ENCODE measurements at places on chromosomes 3 and 15. TPM values are rescaled to one million over a fixed set of nuclear protein-coding genes. Genes with fewer than 3 reads are reported as not detected.

The GRAMD1C gene
- 1.3 TPM for total RNA-seq

The GOLGA8Q gene
- not detected for total RNA-seq

The C3orf85 gene
- not detected for total RNA-seq

The USP50 gene
- total RNA-seq: not detected

The GPR62 gene
- not detected for total RNA-seq

The PLA2G4D gene
- total RNA-seq: not detected

The EAF1 gene
- 7.0 TPM for total RNA-seq

The GOLGA6L7 gene
- not detected for total RNA-seq

The FAM3D gene
- not detected for total RNA-seq

The ADGRG7 gene
- not detected for total RNA-seq

The C15orf39 gene
- 16.9 TPM for total RNA-seq

The C3orf49 gene
- total RNA-seq: not detected

The ZNF660 gene
- 1.3 TPM for total RNA-seq

The SLC35A5 gene
- 22.6 TPM for total RNA-seq

The SLC9C1 gene
- not detected for total RNA-seq

The SH2D7 gene
- not detected for total RNA-seq

The TXNRD3 gene
- total RNA-seq: 9.0 TPM

The ECE2 gene
- not detected for total RNA-seq

The ADAMTS7 gene
- 30.8 TPM for total RNA-seq

The LTK gene
- total RNA-seq: not detected

The SLC22A14 gene
- total RNA-seq: not detected

The FEM1B gene
- total RNA-seq: 27.3 TPM

The PDIA5 gene
- total RNA-seq: 40.4 TPM

The ABHD17C gene
- 16.9 TPM for total RNA-seq

The ISLR2 gene
- under 0.01 TPM for total RNA-seq

The DUOXA2 gene
- not detected for total RNA-seq

The ZNF197 gene
- total RNA-seq: 12.7 TPM

The GOLGA8R gene
- 1.2 TPM for total RNA-seq

The C3orf18 gene
- total RNA-seq: 10.0 TPM

The PIF1 gene
- total RNA-seq: 4.5 TPM

The GAP43 gene
- under 0.01 TPM for total RNA-seq

The SAXO2 gene
- total RNA-seq: 0.51 TPM

The TMEM158 gene
- total RNA-seq: 39.8 TPM

The SEMA3G gene
- not detected for total RNA-seq

The RAMAC gene
- total RNA-seq: 25.4 TPM

The UROC1 gene
- total RNA-seq: not detected

The PLSCR1 gene
- total RNA-seq: 78.2 TPM

The TMC3 gene
- under 0.01 TPM for total RNA-seq

The GCNT3 gene
- total RNA-seq: not detected

The GREM1 gene
- total RNA-seq: 3.6 TPM

The CACNA2D2 gene
- not detected for total RNA-seq

The RBSN gene
- 14.6 TPM for total RNA-seq

The CEP19 gene
- total RNA-seq: 5.6 TPM

The STRA6 gene
- total RNA-seq: 3.5 TPM

The CBLB gene
- total RNA-seq: 18.7 TPM

The TMCO5A gene
- total RNA-seq: not detected

The FETUB gene
- total RNA-seq: not detected

The PHLDB2 gene
- 51.0 TPM for total RNA-seq

The CPLX3 gene
- not detected for total RNA-seq

The RTP1 gene
- total RNA-seq: not detected

The TPRA1 gene
- 74.1 TPM for total RNA-seq

The XYLB gene
- total RNA-seq: 1.6 TPM

The CCDC39 gene
- total RNA-seq: 0.23 TPM

The GOLGA6B gene
- not detected for total RNA-seq
